GM12864 (cell line): ENCODE measurements at places on chromosomes 5 and 9.
A peak's percentile ranks its signal among the peaks of the same experiment; 100 is the strongest.

GRCh38 chr5:98415663-98416062, 357.8 kb upstream of the RGMB start:
- no peak for DNase-seq

- no peak for DNase-seq
Observed at GRCh38 chr9:122144836-122145591, 14.6 kb downstream of the NDUFA8 start.

- peak; percentile 34 for DNase-seq
Observed at GRCh38 chr5:96601715-96602244, 60.4 kb upstream of the CAST start.

GRCh38 chr5:62584391-62584790, 5.8 kb downstream of the LRRC70 start:
- no peak for DNase-seq

DNA sequence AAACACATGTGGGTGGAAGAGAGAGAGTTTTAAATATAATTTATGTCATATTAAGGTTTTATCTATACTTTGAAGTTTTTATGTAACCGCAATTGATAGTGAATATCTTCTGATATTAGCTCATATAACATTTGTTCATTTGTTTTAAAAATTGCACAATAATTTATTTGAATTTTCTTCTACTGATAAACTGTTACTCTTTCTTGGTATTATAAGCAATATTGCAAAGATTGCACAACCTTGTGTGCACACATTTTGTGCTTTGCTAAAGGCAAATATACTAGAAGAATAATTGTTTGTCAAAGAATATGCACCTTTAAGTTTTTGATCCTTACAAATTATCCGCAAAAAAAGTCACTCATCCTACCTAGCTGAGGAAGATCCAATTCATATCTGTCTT, 275.7 kb downstream of the TLR4 start:
- no peak for DNase-seq

DNA sequence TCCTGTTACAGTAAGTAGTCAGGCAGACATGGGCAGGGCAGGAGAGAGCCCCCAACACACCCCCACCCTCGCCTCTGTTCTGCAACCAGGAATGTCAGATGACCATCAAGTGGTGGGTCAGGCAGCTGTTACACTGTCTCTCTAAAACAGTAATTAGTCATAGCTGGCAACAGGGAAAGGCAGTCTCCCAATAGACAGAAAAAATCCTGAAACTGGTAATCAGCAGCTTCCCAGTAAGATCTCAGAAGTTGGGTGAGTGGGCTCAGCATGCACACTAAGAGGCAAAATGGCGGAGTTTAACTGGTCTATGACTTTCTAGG, 90.2 kb downstream of the C5orf15 start:
- no peak for DNase-seq

DNA sequence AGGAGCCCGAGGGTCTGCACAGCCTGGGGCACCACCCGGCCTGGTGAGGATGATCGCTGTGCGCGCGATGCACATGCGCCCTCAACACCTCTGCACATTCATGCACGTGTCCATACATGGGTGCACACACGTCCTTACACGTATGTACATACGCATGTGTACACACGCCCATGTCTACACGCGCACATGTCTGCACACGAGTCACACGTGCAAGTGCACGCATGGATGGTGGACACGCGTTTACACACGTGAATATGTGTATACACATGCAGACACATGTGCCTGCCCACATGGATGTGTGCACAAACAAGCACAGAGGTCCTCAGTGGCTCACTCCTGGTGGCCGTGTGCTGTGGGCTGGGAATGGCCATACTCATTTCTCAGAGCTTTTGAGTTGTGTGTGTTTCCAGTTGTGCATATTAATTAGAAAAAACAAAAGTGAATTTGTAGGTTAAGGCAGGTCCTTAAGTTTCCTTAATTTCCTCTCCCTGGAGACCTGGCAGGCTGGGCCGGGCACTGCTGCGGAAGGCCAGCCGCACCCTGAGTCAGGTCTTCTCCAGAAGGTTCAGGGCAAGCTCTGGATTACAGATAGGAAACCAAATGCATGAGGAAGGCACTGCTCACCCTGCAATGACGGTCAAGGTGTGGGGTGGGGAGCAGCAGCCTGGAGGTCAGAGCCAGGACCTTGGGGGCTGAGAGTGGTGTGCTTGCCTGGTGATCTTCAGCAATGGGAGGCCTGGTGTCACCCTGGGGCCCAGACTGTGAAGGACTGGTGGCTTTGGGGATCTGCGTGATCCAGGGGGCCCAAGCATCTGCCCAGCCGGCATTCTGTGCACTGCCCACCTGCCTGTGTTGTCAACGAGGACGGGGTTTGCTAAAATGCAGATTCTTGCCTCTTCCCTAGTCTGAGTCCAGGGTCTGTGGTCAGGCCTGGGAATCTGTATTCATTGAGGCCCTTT, 1.3 kb upstream of the RNU6ATAC start:
- DNase-seq, result peak; percentile 38

DNA sequence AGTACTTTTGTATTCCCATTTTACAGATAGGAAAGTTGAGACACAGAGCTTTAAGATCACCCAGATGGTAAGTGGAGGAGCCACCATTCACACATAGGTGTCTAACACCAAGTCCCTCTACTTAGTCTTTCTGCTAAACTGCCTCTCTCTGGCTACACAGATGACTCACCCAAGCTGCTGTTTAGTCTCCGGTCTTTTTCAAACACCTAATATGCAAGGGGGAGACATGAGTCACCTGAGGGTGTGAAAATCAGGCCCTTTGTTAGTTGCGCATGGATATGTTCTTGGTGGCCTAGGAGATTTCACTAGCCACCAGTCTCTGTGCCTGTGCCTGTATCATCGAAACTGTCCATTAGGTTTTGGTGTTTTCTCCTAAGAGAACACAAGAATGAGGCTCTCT, 117.8 kb downstream of the MAST4 start:
- DNase-seq, result no peak

- DNase-seq, result no peak
Observed at GRCh38 chr5:179727106-179727505, 5.5 kb upstream of the MAML1 start.

- DNase-seq, result no peak
Observed at GRCh38 chr9:4243113-4243512, 56.8 kb downstream of the GLIS3 start.

GRCh38 chr5:96439477-96440184, 6.6 kb upstream of the PCSK1 start:
- peak; percentile 71 for DNase-seq

GRCh38 chr9:73806876-73807275, 655.2 kb downstream of the ANXA1 start:
- no peak for DNase-seq

DNA sequence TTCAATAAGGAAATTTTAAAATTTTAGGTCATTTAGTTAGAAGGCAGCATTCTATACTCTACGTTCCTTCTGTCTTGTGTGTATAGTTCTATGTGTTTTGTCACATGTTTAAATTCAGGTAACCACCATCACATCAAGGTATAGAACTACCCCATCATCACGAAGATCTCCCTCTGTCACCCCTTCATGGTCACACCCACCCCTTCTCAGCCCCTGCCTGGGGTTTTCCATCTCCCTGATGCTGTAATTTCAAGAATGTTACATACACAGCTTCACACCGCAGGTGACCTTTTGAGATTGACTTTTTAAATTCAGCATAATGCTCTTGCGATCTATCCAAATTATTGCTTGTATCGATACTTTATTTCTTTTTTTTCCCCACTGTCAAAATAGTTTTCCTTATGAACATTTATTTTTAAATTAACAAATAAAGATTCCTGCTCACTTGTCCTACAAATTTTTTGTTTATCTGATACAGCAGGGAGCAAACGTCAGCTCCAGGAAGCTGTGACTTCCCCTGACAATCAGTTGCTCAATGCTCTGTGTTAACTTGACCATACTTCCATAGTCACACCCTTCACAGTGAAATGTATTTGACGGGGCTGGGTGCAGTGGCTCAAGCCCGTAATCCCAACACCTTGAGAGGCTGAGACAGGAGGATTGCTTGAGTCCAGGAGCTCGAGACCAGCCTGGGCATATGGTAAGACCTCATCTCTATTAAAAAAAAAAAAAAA, 10.2 kb downstream of the BTNL8 start:
- DNase-seq, result no peak

DNA sequence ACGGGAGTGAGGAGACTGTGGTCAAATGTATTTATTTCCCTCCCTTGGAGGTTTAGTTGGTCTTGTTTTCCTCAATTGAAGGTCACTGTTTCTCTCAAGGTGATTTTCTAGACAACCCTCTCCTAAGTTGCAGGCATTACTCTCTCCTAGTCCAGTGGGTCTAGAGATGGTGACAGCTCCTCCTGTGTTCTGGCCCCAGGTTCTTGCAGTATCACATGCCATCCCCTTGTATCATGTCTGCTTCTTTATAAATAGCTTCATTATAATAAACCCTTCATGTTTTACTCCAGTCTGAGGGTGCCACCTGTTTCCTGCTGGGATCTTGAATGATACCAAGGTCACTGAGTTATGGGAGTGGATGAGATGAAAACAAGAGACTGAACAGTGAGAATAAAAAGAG, 208.0 kb upstream of the KCNN2 start:
- no peak for DNase-seq
